ENCODE measurements at places on chromosomes 7 and 10.

DNA sequence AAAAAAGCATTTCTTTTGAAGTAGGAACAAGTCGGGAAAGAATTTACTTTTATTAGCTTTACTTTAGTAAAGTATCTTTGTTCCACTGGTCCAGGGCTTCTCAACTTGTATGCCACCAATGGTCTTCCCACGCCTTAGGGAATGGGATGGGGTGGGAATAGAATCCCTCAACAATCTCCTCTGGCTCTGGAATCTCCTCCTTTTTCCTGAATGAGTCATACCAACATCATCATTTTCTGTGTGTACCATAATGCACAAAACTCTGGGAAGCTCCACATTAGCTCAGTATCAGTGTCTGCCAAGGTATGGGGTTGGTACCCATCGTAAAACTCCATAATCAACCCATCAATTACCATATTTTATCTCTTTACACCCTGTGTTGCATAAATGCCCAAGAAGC, 159.4 kb upstream of the BMPER start:
- no peak for DNase-seq

DNA sequence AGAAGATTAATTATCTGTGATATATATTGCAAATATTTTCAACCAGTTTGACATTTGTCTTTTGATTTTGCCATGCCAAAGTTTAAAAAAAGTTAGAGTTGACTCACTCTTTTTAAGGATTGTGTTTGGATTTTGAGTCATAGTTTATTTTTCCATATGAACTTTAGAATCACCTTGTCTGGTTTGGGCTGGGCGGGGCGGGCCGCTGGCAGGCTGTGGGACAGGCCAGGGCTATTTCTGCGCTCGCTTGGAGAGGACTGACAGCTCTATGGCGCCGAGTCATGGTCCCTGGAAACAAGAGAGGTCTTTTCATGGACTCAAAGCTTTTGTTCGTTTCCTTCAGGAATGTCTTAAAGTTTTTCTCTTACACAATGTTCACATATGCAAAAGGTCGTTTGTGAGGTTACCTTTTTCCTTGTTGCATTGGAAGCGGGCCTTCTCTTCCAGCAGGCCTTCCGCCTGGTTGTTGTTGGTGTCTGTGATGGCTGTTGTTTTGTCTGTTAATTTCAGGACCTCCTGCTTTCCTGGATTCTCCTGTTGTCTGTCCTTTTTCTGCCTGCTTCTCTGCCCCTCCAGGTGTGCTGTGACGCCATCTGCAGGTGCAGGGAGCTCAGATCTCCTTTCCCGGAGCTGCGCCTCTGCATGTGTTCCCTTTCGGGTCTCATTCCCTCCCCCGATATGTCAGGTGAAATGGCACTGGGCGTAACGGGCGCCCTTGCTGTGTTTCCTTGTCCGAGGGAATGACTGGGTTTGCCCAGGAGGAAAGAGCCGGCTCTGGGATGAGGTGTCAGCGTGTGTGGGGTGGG, 53.8 kb downstream of the INPP5A start:
- no peak for DNase-seq

DNA sequence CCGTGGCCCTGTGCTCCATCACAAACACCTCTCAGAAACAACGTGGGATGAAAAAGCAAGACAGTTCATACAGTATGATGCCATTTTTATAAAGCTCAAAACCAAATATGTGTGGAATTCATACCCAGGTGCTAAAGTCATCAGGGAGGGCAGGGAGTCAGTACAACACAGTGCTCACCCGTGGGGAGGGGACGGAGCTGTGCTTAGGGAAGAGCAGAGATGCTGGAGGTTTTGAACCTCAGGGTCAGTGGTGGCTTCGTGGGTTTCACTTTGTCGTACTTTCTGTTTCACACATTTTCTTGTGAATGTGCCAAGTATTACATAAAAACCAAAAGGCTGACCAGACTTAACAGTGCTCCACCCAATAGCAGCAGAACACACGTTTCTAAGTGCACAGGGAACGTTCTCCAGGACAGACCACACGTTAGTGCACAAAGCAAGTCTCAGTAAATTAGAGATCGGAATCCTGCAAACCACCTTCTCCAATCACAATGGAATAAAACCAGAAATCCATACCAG, 21.2 kb downstream of the ZMIZ2 start:
- DNase-seq: no peak

DNA sequence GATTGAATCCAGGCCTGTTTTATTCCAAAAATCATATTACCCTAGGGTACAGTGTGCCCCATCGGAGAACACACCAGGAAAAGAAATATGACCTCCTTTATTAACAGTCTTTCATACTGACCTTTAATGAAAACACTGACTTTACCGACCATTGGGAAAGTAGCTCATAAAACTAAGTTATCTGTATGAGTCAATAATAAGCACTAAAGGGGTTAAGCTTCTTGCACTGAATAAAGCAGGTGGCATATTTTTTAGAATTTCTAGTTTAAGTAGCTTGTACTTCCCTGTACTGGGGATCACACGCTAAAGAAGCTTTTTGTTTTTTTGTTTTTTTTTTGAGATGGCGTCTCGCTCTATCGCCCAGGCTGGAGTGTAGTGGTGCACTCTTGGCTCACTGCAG, 199.8 kb downstream of the FAM107B start:
- no peak for DNase-seq

DNA sequence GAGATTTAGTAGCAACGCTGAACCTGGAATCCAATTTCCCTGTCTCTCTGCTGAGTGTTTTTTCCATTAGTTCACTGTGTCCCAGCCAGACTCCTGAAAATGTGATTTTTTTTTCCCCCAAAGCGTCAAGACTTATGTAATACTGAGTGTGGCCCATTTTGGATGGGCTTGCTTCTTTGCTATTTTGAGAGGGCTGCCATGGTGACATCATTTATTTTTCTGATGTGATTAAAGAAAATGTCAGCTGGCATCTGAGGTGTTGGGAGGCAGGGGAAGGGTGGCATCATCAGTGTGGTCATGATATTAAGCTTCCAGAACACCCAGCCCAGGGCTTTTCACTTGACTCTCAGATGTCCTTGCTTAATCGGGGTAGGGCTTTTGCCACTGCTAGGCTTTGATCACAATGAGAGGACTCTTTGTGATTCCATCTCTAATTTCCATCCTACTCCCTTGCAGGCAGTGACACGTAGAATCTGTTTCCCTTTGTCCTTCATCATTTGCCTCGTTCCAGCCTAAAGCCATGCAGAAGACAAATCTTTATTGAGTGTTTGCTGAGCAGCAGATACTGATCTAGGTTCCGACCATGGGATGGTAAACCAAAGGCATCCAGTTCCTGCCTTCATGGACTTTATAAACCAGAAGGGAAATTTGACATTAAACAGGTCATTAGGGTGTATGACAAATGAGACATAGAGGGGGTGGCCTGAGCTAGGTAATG, 7.4 kb downstream of the ZNF365 start:
- no peak for DNase-seq

DNA sequence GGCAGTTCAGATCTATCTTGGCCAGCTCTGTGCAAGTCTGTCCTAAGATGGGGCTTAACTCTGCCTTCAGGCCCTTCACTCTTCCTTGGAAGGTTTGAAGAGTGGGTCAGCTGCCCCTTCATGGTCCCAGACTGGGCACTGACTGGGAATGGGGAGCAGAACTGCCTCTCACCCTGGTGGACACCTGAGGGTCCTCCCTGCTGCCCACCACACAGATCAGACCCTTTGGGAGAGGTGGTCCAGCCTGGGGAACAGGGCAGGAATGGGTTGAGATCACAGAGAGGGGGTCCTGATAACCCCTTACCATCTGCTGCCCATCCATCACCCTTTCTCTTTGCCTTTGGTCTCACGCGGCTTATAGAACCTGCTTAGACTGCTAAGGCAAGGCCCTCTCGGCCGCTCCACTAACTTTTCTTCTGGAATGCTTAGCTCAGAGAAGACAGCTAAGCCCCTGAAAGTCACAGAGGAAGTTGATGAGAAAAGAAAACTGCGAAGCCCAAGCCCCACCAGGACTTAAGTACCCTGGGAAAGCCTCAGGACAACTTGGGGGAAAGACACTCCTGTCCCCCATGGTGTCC, 402 bp upstream of the CDHR1 start:
- DNase-seq: no peak

- DNase-seq: no peak
Observed at GRCh38 chr10:10437886-10438285, 579.8 kb upstream of the CELF2 start.

DNA sequence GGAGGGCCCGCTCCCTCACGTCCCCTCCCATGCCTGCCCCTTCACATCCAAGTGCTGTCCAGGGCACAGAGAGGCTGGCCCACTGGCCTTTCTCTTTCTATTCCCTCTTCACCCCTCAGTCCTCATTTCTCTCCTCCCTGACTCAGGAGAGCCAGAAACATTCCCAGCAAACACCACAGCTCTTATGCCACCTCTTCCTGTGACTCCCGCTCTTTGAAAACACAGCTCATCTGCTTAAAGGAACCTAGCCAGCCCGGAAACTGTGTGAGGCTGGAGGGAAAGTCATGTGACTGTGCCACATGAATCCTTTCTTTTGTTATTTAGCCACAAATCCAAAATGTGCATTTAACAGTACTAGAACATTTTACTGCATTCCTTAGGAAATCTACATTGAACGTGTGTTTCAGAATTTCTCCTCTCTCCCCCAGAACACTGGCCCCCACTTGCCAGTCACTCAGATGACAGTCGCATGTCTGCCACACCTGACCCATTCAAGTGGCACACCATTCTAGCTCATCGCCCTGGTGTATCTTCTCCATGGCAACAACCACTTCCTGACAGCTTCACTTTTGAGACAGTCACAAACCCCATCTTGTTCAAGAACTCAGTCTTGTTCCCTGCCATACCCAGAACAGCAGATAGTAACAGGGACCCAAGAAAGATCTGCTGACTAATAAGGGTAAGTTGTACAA, 42.8 kb downstream of the GRB10 start:
- DNase-seq: no peak

- DNase-seq: no peak
Observed at GRCh38 chr7:127799535-127800305, 147.7 kb downstream of the SND1 start.

DNA sequence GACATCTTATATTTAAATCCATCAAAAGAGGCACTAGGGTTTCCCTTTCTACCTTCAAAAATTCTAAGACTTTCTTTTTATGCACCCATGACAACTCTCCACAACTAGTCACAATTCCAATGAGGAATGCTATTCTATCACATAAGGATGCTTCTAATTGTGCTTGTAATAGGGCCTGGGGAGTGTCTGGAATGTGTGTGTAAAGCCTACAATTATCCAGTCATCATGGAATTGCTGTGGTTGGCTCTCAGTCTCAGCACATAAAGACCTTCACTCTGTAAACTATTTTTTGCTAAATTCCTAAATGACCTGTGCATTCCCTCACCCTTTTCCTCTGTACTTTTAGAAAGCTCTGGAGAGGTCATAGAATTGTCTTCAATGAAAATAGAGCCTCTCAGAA, 86.7 kb downstream of the EPDR1 start:
- DNase-seq: no peak

DNA sequence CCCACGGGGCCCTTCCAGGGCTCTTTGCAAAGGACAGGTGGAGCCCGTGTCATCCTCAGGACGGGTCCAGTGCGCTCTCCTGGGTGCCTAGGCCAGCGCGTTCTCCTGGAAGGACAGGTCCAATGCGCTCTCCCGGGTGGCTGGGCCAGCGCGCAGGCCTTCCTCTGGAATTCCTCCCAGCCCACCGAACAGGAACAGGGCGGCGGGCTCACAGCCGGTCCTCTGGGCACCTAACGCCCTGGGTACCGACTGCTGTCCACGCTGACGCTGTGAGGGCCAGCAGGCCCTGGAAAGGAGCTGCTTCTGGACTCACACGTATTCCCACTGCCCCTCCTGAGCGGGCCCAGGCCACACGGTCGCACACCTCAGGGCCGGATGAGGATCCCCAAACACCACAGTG, 49.3 kb downstream of the STK32C start:
- DNase-seq: no peak

DNA sequence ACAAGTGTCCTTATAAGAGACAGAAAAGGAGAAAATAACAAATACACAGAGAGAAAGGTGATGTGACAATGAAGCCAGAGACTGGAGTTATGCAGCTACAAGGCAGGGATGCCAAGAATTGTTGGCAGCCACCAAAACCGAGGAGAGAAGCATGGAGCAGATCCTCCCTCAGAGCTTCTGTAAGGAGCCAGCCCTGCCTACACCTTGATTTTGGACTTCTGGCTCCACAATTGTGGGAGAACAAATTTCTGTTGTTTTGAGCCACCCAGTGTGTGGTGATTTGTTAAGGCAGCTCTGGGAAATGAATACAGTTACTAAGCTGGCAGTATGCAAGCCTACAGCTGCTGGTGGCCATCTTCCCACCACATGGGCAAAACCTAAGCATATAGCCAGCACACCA, 163.6 kb downstream of the GRM8 start:
- no peak for DNase-seq

- DNase-seq: no peak
Observed at GRCh38 chr10:74194545-74194944, 43.5 kb downstream of the ADK start.

DNA sequence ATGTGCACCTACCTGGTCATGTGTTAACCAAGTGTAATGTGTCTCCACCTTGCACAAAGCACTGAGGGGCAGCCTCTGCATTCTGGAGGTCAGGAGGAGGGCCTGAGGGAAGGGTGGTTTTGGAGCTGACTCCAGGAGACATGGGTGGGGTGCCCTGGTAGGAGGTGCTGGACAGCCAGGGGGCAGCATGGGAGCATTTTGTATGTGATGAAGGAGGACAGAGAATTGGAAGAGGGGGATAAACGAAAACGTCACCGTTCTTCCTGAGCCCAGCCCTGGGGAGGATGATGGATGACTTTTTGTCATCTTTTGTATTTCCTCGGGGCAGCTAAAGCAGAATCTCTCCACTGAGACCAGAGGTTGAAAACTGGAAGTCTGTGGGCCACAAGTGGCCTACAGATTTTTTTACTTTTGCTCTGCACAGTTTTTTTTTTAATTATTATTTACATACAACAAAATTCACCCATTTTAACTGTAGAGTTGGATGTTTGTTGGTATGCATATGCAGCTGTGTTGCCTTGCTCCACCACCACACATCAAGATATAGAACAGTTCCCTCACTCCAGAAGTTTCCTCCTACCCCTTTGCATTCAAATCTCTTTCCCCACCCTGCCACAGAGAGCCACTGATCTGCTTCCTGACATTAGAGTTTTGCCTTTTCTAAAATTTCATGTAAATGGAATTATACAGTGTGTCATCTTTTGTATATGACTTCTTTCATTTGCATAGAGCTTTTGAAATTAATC, 242.5 kb downstream of the VTI1A start:
- no peak for DNase-seq

DNA sequence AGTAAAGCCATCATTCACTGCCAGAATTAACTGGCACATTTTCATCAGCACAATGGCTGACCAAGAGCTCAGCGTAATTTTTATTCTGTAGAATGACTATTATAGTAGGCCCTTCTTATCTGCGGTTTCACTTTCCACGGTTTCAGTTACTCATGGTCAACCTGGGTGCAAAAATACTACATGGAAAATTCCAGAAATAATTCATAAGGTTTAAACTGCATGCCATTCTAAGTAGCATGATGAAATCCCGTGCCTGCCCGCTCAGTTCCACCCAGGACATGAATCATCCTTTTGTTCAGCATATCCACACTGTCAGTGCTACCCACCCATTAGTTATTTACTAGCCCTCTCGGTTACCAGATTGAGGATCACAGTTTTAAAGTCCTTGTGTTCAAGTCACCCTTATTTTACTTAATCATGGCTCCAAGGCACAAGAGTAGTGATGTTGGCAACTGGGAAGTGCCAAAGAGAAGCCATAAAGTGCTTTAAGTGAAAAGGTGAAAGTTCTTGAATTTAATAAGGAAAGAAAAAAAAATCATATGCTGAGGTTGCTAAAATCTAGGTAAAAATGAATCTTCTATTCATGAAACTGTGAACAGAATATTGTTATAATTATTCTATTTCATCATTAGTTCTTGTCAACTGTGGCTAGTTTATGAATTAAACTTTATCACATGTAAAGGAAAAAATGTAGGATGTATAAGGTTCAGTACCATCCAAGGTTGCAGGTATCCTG, 204.9 kb downstream of the DOCK4 start:
- no peak for DNase-seq
